Activated T-helper 1 cell treated with Interleukin-2 at 50 U/mL for 16 hours (primary cell): ENCODE measurements at places on chromosomes 4 and X.

- no peak for DNase-seq
Measured at GRCh38 chrX:118825227-118825626, 1.6 kb downstream of the ZCCHC12 start.

GRCh38 chr4:94453391-94453963 is 1.7 kb downstream of the PDLIM5 start:
- DNase-seq, result no peak

DNA sequence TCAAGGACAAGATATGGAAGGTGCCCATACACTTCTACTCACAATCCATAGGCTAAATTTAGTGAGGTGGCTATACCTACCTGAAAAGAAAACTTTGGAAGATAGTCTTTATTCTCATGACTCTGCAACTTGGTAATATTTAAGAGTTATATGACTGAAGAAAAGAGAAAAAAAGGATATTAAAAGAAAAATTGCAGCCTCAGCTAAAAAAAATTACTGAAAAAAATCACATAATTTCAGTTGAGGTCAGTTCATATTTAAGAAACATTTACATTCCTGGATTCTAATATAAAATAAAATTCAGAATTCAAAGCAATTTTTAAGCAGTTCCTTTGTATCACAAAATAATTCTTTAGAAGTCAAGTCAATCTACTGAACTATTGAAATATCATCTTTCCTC is 166.5 kb downstream of the GABRG1 start:
- no peak for DNase-seq

- no peak for DNase-seq
Measured at GRCh38 chr4:119100655-119101054, 35.0 kb upstream of the MYOZ2 start.

DNA sequence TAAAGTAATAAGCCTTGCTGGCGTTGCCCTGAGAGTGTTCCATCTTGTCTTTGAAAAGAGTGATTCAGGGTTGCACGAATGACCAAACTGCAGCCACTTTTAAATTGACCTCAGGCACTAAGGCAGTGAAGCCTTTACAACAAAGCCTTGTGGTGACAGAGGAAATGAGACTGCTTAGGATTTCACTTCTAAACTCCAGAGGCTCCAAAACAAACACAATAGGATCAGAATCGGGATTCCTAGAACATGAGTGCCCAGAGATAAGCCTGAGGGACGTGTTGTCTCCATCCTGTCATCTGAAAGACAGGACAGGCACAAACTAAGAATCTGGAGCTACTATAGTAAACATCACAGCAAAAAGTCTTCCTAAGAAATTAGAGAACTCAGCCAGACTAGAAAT is 405.2 kb downstream of the PPARGC1A start:
- no peak for DNase-seq
